ENCODE measurements at places on chromosomes 5 and 9. TPM values are rescaled to one million over a fixed set of nuclear protein-coding genes. Genes with fewer than 3 reads are reported as not detected.

The RNF208 gene
- total RNA-seq = 26.1 TPM

The MARCOL gene
- not detected for total RNA-seq

The SYK gene
- 9.0 TPM for total RNA-seq

The STPG3 gene
- not detected for total RNA-seq

The HK3 gene
- 0.30 TPM for total RNA-seq

The SNCAIP gene
- total RNA-seq = not detected

The GDA gene
- 49.4 TPM for total RNA-seq

The PPP3R2 gene
- not detected for total RNA-seq

The PIP5KL1 gene
- total RNA-seq = 37.6 TPM

The FOXD4L3 gene
- 0.25 TPM for total RNA-seq

The ANKRD18B gene
- total RNA-seq = 3.9 TPM

The IFNA1 gene
- total RNA-seq = not detected

The KCNMB1 gene
- not detected for total RNA-seq

The C5orf63 gene
- total RNA-seq = 4.4 TPM

The OLFML2A gene
- total RNA-seq = 6.3 TPM

The CORO2A gene
- 5.7 TPM for total RNA-seq

The ECSCR gene
- not detected for total RNA-seq

The PCA3 gene
- not detected for total RNA-seq

The SCGB3A1 gene
- not detected for total RNA-seq

The ZNF879 gene
- not detected for total RNA-seq

The PCDHGC3 gene
- total RNA-seq = 1.2 TPM

The ZFYVE16 gene
- 24.2 TPM for total RNA-seq

The KIAA0825 gene
- 1.4 TPM for total RNA-seq

The NME5 gene
- 3.1 TPM for total RNA-seq

The CHSY3 gene
- total RNA-seq = 2.3 TPM

The ADAMTS6 gene
- 0.93 TPM for total RNA-seq

The EEIG1 gene
- total RNA-seq = 44.2 TPM

The ARHGEF39 gene
- 29.8 TPM for total RNA-seq

The PCSK1 gene
- total RNA-seq = not detected

The PCDHA5 gene
- not detected for total RNA-seq

The CLIC3 gene
- total RNA-seq = 8.4 TPM

The NEURL1B gene
- total RNA-seq = 5.8 TPM

The SPINK4 gene
- total RNA-seq = not detected

The SEMA6A gene
- total RNA-seq = 6.7 TPM
